Left cardiac atrium (tissue), 4 donors: ENCODE measurements at places on chromosomes 13 and 19.

GRCh38 chr13:49641801-49642291 is 13.5 kb downstream of the ARL11 start:
- DNase-seq: peak; percentile 58

GRCh38 chr19:1839658-1840540 is 8.4 kb downstream of the REXO1 start:
- DNase-seq: no peak

- peak; percentile 66 for DNase-seq
Measured at GRCh38 chr13:95300625-95301182, 547 bp downstream of the ABCC4 start.

GRCh38 chr13:37382146-37382545 is 216.4 kb downstream of the POSTN start:
- no peak for DNase-seq

GRCh38 chr19:54616821-54617560 is 13.3 kb upstream of the LILRB1 start:
- DNase-seq: no peak

DNA sequence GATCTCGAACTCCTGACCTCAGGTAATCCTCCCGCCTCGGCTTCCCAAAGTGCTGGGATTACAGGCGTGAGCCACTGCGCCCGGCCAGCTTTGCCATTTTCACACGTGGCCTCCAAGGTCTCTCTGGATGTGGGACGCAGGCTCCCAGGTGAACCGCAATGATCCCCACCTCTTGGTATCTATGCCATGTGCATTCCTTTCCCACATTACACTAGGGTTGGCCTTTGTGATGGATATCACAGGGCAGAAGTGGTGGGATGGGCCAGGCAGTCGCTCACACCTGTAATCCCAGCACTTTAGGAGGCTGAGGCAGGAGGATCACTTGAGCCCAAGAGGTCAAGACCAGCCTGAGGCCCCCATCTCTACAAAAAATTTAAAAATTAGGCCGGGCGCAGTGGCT is 22.4 kb downstream of the FGF21 start:
- DNase-seq: no peak

DNA sequence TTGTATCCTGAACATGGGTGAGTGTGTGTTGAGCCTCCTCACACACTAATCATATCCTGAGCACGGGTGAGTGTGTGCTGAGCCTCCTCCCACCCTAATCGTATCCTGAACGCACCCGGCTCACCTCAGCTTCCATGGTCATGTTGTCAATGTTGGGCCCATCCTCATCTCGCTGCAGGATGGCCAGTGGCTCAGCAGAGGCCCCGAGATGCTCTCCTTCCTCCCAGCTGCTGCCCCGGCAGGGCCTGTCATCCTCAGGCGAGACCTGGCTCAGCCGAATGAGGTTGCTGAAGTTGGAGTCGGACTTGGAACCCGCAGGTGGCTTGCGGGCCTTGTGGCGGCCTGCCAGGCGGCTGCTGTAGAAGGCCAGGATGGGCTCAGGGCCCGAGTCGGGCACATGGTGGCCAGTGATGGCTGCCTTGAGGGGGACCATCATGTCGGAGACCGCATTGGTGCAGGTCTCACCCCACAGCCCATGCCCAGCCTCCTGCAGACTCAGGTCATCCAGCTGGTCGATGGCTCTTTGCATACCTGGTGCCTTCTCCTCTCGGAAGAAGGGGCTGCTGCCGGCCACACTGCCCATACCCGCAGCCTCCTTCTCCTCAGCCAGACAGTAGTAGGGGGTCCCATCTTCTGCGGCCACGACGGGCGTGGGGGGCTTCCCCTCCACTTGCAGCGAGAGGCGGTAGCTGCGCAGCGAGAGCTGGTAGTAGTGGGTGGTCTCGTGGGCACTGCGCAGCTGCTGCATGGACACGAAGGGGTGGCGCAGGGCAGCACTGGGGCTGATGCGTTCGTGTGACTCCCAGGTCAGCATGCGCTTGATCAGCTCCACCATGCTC is 9.6 kb downstream of the HIPK4 start:
- no peak for DNase-seq

DNA sequence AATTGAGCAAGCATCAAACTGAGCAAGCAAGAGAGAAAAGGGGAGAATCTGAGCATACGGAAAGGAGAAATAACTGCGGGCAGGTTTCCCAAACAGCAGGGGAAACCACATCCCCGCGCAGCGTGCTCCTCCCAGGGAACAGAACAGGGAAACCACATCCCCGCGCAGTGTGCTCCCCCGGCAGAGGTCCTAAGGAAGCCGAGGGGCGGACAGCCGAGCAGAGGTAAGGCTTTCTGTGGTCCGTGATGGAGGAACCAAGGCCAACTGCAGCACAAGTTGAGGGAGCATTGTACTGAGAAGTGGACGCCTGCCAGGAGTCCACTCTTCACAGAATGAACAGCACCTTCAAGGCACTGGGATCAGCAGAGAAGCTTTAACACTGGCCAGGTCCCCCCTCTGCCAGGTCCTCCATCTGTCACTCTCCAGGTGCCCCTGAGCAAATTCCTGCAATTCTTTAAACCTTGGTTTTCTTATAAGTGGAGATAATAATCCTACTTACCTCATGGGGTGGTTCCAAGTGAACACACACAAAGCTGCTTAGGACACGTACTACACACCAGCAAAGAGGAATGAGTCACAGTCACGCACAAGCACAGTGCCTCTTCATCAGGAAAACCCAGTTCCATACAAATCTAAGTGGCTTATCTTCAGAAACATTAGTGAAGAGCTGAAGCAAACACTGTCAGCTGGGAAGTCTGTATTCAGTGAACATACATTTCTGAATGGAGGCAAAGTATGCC is 23.0 kb upstream of the LAMP1 start:
- no peak for DNase-seq

DNA sequence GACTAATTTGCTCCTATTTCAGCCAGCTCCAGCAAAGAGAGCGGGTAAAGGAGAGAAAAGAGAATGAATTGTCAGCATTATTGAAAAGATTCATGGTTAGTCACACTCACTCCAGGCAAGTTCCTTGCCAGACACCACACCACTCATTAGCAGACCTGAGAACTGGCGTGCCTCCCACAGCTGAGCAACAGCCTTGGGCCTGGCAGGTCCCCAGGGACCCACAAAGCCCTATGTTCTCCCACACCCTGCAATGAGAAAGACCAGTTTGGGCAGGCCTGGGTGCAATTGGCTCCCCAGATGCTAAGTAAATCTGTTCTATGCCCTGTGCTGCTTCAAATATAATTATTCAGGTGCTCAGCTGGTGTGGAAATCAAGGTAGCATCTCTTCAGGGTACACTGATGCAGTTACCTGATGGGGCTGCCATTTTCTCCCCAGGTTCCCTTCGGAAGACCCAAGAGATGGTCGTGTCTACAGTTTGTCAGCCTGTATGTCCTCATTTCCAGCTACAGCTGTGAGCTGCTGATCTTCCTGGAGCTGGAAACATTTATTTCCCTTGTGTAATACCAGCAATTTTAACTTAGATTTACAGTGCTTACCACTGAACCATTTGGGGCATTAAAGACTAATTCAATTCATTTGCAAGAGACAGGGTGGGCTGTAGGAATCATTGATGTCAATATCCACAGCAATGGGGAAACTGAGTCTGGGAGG is 405.0 kb downstream of the COG6 start:
- peak; percentile 52 for DNase-seq

- no peak for DNase-seq
Measured at GRCh38 chr13:110018009-110018408, 231.6 kb upstream of the IRS2 start.

- no peak for DNase-seq
Measured at GRCh38 chr13:113402471-113403254, 38.7 kb upstream of the GRTP1 start.

- no peak for DNase-seq
Measured at GRCh38 chr13:32840989-32841713, 175.1 kb upstream of the KL start.

DNA sequence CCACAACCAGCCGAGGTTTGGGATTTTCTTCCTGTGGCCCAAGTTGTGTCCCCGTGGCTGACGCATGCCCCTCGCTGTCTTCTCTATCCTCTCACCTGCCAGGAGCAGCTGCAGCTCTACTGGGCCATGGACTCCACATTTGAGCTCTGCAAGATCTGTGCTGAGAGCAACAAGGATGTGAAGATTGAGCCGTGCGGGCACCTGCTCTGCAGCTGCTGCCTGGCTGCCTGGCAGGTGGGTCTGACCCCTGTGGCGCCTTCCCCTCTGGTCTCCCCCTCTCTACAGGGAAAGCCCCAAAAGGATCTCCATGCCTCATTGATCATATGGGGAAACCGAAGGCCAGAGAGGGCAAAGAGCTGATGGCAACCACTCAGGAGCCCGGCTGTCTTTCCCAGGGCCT is 14.6 kb downstream of the CBLC start:
- no peak for DNase-seq

- DNase-seq: no peak
Measured at GRCh38 chr19:42198676-42199439, 18.6 kb downstream of the DEDD2 start.

- DNase-seq: no peak
Measured at GRCh38 chr19:50531171-50531612, 17.5 kb upstream of the ASPDH start.

- DNase-seq: no peak
Measured at GRCh38 chr13:34502011-34502410, 440.1 kb upstream of the NBEA start.

GRCh38 chr19:35629332-35629633 is 447 bp downstream of the RBM42 start:
- no peak for DNase-seq

DNA sequence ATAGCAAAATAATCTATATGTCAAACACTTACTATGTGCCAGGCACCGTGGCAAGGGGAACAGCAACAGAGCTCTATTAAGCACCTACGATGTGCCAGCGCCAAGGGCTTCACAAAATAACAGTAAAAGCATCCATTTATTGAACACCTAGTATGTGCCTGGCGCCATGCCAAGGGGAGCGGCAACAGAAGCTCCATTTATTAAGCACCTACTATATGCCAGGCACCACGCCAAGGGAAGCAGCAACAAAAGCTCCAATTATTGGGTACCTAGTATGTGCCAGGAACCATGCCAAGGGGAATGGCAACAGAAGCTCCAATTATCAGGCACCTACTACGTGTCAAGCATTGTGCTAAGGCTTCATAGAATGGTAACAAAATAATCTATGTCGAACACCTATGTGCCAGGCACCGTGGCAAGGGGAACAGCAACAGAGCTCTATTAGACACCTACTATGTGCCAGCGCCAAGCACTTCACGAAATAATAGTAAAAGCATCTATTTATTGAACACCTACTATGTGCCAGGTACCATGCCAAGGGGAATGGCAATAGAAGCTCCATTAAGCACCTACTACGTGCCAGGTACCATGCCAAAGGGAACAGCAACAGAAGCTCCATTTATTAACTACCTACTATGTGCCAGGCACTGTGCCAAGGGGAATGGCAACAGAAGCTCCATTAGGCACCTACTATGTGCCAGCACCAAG is 107.7 kb downstream of the PTPRS start:
- no peak for DNase-seq

DNA sequence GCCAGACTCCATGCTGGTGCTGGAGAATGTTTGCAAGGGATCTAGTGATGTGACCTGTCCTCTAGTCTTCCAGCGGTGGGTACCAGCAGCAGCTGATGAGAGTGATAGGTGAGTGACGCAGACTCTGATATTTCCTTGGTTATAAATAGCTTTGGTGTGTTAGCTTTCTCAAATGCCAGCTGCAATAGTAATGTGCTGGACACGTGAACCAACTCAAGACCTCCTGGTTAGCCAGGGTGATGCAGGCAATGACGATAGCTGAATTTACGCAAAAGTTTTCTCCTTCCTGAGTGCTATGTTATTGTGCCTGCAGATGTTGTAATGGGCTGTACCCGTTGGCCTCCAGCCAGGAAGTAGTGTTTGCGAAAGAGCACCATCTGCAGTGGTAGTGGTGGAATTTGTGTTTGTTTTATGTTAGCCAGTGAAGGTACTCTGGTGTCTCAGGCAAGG is 129.5 kb downstream of the CYSLTR2 start:
- DNase-seq: peak; percentile 84

- no peak for DNase-seq
Measured at GRCh38 chr13:25702386-25702785, 330.6 kb downstream of the ATP8A2 start.

- DNase-seq: no peak
Measured at GRCh38 chr13:101903890-101904289, 451.4 kb downstream of the ITGBL1 start.

DNA sequence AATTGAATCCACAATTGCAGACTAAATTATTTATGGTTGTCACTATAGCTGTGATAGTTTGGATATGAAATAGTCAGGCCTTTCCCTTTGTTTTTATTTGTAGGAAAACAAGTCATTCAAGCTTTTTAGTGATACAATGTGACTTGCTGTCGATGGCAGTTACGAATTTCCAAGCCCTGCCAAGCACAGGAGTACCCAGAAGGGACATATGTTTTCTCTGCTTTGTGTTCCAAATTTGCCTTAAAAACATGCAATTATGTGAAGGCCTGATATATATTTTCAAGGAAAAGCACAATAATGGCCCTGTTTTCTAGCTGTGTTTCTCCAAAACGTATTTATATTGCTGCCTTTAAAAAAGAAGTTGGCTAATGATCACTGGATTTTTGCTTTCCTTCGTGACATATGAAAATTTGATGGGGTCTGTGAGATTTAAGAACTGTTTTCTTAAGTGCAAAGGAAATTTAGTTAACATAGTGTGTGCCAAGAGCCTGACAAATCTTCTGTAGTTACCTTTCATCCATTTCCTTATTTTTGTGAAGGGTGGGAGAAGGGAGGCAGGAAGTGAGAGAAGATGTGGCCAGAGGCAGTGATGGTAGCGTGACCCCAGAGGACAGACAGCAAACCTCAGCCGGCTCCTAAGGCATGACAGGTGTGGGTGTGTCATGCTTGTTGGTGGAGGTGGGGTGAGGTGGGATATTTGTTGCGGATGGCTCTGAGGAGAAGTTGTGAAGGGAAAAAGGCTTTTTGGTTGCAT is 79.6 kb downstream of the TEX26 start:
- DNase-seq: no peak

DNA sequence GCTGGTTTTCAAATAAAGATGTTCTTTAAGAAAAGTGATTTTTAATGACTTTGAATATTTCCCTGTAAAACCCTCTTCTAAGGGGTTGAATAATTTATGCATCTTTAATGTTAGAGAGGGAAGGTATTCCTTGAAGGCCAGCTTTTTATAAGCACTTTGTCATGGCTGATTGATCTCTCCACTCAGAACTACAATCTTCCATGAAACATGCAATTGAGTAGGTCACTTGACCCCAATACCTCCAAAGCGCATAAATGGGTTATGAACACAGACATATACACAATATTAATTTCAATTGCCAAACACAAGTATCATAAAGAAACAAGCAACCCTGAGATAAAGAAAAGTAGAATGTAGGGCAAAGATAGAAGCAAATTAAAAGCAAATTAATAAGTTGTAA is 359.9 kb downstream of the MTUS2 start:
- no peak for DNase-seq

DNA sequence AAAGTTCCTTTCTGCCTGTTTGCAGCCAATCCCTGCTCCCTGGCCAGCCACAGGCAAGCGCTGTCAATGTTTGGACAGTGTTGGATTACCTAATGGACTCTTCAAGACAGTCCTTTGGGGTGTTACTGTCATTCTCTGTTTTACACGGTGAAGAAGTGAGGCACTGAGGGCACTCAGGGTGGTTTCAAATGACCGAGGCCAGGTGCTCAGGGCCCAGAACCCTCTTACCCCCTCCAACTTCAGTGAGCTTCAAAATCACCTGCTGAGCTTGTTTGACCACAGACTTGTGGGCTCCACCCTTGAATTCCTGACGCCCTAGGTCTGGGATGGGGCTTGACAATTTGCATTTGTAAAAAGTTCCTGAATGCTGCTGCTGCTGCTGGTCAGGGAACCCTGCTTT is 97.9 kb downstream of the GGACT start:
- no peak for DNase-seq

GRCh38 chr13:66492479-66492878 is 737.7 kb downstream of the PCDH9 start:
- no peak for DNase-seq
